ENCODE measurements at places on chromosomes 5 and 9. TPM values are rescaled to one million over a fixed set of nuclear protein-coding genes. Genes with fewer than 3 reads are reported as not detected.

FREM1 gene
- 0.97 TPM for total RNA-seq

SV2C gene
- total RNA-seq, result not detected

FAM78A gene
- 0.73 TPM for total RNA-seq

SHISAL2B gene
- not detected for total RNA-seq

CLIC3 gene
- 2.4 TPM for total RNA-seq

SMU1 gene
- total RNA-seq, result 29.3 TPM

SPINK6 gene
- total RNA-seq, result not detected

CTXN3 gene
- total RNA-seq, result not detected

ST6GALNAC6 gene
- total RNA-seq, result 80.3 TPM

SLC25A46 gene
- 108 TPM for total RNA-seq

SHROOM1 gene
- 14.7 TPM for total RNA-seq

PCDHGB4 gene
- total RNA-seq, result 18.0 TPM

PCDHB15 gene
- 0.24 TPM for total RNA-seq

KCNV2 gene
- total RNA-seq, result not detected

CCDC171 gene
- total RNA-seq, result 2.4 TPM

ISL1 gene
- not detected for total RNA-seq

SPATA31A3 gene
- total RNA-seq, result not detected

SKIC3 gene
- 169 TPM for total RNA-seq

GFI1B gene
- total RNA-seq, result not detected

LTC4S gene
- 1.6 TPM for total RNA-seq

RPL35 gene
- total RNA-seq, result 1,053 TPM

SLC25A2 gene
- 1.9 TPM for total RNA-seq

ELAVL2 gene
- total RNA-seq, result under 0.01 TPM

CCL28 gene
- total RNA-seq, result 6.7 TPM

F12 gene
- total RNA-seq, result 0.12 TPM

CCDC127 gene
- total RNA-seq, result 8.9 TPM

SLC2A6 gene
- 41.3 TPM for total RNA-seq

Data from hair follicle dermal papilla cell (primary cell).